ENCODE measurements at places on chromosomes 3 and 15. TPM values are rescaled to one million over a fixed set of nuclear protein-coding genes. Genes with fewer than 3 reads are reported as not detected.

DNA sequence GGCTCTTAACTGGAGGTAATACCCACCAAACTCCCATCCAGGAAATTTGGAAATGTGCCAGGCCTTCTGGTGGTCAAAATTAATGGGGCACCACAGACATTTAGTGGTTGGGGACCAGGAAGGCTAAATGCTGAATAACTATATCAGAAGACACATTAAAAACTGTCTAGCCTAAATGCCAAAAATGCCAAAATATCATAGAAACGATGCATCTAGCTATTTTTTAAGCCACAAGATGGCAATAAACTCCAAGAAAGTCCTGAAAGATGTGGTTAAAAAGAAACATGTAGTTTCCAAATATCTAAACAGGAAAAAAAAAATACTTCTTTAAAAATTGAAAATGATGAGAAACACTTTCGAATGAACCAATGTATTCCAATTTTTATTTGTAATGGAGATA lies 19.9 kb downstream of the CCDC14 start:
- H3K4me1 ChIP-seq, result no peaks in the 10 kb centered on the region
- H3K36me3 ChIP-seq, result peaks cover 6% of the 10 kb centered on the region

- H3K4me1 ChIP-seq, result peaks cover 24% of the 10 kb centered on the region
- no peak overlapping the region for H3K4me3 ChIP-seq
- no peak overlapping the region for H3K27ac ChIP-seq
- no peaks in the 10 kb centered on the region for H3K36me3 ChIP-seq
These were observed 3.4 kb upstream of the SNX22 start for GRCh38 chr15:64148168-64148567.

GRCh38 chr15:31155151-31155550 lies 53.6 kb upstream of the TRPM1 start:
- H3K27me3 ChIP-seq, result no peaks in the 10 kb centered on the region
- no peak overlapping the region for H3K27ac ChIP-seq
- no peak for DNase-seq

- no peak for DNase-seq
- H3K27ac ChIP-seq, result no peak overlapping the region
- H3K36me3 ChIP-seq, result no peaks in the 10 kb centered on the region
- no peak overlapping the region for H3K4me3 ChIP-seq
These were observed 361.0 kb upstream of the NECTIN3 start for GRCh38 chr3:110710603-110711002.

- H3K27ac ChIP-seq, result peak overlapping the region; percentile 76
- no peaks in the 10 kb centered on the region for H3K36me3 ChIP-seq
- no peak for DNase-seq
- H3K27me3 ChIP-seq, result no peaks in the 10 kb centered on the region
These were observed 41.6 kb downstream of the SH3BP5 start for GRCh38 chr3:15290736-15291135.

WDR49 gene
- 0.14 TPM for total RNA-seq

DNA sequence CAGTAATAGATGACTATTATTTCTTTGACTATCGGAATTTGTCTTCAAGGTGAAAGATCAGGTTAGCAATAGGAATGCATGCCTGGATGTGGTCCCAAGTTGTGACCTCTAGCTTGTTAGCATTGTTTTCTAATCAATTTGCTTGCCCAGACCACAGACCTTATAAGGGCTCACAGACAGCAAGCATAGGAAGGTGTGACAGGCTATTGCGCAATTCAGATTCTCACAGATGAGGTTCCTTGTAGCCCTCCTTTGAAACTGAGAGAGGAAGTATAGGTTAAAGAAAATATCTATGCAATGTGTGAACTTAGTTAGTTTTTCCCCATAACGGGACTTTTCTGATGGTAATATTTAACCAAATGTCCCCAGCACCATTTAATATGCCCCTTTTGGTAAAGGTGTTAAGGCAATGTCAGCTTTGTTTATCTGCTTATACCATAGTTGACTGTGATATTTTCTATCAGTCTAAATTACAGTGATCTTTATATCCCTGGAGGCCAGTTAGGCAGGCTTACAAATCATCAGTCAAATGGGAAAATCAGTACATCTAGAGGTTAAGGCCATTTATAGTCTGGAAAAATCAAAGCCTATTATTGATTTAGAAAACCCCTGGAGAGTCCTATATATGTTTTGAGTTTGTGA lies 168.1 kb upstream of the MBNL1 start:
- DNase-seq, result no peak
- H3K4me3 ChIP-seq, result no peak overlapping the region
- H3K4me1 ChIP-seq, result no peaks in the 10 kb centered on the region
- H3K36me3 ChIP-seq, result no peaks in the 10 kb centered on the region

DNA sequence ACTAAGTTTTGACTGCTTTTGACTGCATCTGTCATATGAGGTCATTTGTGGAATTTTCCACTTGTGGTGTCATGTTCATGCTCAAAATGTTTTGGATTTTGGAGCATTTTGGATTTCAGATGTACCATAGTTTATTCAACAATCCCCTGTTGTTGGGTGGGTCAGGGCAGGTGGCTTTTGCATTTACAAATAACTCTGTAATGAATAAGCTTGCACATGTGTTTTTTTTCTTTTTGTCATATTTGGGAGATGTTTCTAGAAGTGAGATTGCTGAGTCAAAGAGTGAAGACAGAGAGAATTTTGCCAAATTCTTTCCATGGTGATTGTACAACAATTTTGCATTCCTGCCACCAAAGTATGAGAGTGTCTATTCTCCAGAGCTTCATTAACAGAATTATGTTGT lies 62.4 kb upstream of the ADPGK start:
- H3K27me3 ChIP-seq, result peaks cover 33% of the 10 kb centered on the region
- no peaks in the 10 kb centered on the region for H3K36me3 ChIP-seq
- peaks cover 4% of the 10 kb centered on the region for H3K4me1 ChIP-seq
- DNase-seq, result no peak
- no peak overlapping the region for H3K27ac ChIP-seq
- no peak overlapping the region for H3K4me3 ChIP-seq

- H3K4me3 ChIP-seq, result no peak overlapping the region
- no peaks in the 10 kb centered on the region for H3K36me3 ChIP-seq
- H3K27me3 ChIP-seq, result no peaks in the 10 kb centered on the region
These were observed 861.9 kb upstream of the SEMA6D start for GRCh38 chr15:46855388-46855787.

NANOGP8 gene
- not detected for total RNA-seq

SLC9C1 gene
- total RNA-seq, result not detected

FILIP1L gene
- total RNA-seq, result 0.46 TPM

DNA sequence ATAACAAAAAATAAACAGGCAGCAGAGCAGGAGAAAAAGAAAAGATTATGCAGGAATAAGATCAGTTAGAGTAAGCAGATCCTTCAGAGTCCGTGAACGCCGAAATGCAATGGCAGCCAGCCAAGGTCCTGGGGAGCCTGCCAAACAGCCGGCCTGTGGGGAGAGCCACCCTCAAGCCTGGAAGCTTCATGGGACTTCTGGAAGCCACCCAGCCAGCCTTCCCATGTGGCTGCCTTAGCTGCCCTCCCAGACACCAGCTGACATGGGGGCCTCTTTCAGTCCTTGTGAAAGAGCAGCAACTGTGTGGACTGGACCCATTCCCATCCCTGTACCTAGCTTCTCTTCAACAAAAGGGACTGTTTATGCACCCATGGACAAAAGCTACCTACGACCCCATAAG lies 64.9 kb upstream of the RAD18 start:
- no peak for DNase-seq
- H3K4me3 ChIP-seq, result no peak overlapping the region
- H3K36me3 ChIP-seq, result no peaks in the 10 kb centered on the region

All from activated T-cell treated with anti-CD3 and anti-CD28 coated beads, Interleukin-2, amount 50 U/mL, for 72 hours (primary cell).